ENCODE measurements at places on chromosomes 13 and 19.

DNA sequence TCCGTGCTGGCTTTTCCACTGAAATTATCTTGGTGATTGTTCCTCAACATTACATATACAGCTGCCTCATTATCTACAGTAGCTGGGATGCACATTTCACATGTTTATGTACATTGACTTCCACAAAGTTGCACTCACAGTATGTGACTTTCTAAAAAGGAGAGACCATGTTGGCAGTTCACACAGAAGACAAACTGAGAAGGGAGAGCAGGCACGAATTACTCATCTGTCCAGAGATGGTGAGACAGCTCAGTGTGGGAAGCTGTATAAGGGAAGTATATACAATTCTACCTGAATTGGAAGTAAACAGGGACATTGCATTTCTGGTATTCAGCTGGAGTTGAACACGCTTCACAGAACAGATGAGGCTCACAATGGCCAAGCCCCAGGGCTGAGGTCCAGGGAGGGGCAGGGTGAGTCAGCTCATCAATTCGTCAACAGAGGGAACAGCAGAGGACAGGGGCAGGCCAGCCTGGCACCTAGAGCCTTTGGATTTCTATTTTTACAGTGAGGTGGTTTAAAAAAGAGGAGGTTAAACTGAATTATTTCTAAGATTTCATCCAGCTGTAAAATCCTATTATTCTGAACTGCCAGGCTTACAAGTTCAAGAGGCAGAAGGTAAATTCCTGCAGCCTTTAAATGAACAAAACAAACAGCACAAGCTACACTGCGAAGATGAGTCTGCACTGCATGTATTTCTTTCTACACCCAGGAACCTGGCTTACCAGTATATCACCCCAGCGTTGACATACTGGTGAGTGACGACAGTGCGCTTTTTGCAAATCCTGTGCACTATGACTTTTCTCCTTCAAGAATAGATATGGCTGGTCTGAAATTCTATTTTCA is 9.8 kb downstream of the PARP4 start:
- DNase-seq = no peak

- no peak for DNase-seq
These were observed 307.1 kb upstream of the ZNF507 start for GRCh38 chr19:32038021-32038920.

DNA sequence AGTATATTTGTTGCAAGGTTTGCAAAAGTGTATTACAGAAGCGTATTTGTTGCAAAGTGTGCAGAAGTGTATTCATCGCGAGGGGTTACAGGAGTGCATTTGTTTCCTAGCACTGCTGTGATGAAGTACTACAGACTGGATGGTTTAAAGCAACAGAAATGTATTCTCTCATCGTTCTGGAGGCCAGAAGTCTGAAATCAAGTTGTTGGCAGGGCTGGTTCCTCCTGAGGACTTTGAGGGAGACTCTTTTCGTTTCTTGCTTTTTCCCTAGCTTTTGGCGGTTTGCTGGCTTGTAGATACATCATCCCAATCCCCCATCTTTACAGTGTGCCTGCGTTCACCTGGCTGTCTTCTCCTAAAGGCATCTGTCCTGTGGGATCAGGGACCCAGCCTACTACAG is 127.9 kb upstream of the USP29 start:
- no peak for DNase-seq

- DNase-seq = no peak
These were observed 11.9 kb downstream of the SACS start for GRCh38 chr13:23421596-23421995.

GRCh38 chr13:67946131-67946530 is 716.0 kb upstream of the PCDH9 start:
- DNase-seq = no peak

DNA sequence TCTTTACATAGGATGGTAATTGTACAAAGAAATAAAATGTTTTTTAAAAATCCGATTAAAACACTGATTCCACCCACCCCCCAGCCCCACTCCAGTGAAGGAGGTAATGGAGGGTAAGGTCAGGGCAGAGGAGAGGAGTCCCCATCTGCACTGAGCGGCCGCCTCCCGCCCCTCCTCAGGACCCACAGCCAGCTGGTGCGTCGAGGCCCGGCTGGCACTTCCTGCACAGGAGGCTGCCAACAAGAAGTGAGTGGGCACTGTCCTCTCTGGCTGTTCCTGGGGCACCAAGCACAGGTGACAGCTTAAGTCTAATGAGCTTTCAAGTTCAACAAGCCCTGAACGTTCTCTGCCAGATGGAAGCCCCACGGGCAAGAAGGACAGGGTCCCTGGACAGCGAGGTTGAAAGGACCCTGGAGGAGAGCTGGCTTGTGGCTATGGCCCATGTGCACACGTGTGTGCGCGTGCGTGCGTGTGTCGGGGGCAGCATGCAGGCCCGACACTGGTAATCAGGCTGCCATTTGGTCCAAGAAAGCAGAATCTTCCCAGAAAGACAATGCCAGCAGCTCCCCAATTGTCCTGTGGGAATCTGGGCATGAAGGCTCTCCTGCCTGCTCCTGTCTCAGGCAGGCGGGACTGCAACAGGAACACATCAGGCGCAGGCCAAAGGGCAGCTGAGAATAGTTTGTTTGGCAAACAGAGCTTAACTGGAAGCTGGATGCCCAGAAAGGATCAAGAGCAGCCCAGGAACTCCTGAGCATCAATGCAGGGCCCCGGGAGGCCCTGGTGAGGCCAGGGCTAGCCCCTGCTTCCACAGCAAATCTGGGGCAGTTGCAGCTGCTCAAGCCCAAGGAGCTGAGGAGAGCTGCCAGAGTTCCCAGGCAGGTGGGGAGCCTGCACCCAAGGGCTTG is 15.1 kb upstream of the EPHX3 start:
- no peak for DNase-seq

- peak; percentile 56 for DNase-seq
These were observed 112.1 kb downstream of the ZIC5 start for GRCh38 chr13:99859178-99860177.

DNA sequence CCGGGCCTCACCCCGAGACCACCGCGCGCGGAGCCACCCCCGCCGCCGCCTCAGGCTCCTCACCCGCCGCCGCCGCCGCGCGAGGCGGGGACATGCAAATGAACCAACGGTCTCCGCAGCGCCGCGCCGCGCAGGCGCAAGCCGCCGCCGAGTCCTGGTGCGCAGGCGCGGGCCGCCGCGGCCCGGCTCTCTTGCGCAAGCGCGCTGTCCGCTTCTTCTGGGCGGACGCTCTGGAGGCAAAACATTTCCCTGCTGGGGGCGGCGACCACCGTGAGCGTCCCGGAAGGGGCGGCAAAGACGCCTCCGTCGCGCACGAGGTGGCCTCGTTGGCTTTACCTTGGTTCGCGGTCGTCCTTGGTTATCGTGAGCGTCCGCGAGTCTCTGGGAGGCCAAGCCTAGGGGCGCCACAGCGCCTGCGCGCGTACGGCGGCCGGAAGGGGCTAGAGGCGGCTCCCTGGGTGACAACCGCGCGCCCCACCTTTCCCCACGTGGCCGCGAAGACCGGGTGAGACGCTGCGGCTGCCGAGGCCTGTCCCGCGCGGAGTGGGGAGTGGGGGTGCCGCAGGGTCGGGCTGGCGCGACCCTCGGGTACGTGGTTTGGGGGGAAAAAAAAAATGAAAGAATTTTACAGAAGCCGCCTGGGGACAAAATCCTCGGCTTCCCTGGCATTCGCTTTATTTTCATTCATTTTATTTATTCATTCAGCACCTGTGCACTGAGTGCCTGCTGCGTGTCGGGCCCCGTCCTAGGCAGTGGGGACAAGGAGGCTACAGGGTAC is at the start of the genes ARMC6 and SUGP2:
TSS of gene ARMC6 (plus strand) at position 178 of the 778 bp plus-strand sequence. CDS start 607 bp downstream, outside the sequence.
TSS of gene SUGP2 (minus strand) at position 92 of the 778 bp plus-strand sequence. CDS start 2,446 bp downstream, outside the sequence.
- peak; percentile 83 for DNase-seq

DNA sequence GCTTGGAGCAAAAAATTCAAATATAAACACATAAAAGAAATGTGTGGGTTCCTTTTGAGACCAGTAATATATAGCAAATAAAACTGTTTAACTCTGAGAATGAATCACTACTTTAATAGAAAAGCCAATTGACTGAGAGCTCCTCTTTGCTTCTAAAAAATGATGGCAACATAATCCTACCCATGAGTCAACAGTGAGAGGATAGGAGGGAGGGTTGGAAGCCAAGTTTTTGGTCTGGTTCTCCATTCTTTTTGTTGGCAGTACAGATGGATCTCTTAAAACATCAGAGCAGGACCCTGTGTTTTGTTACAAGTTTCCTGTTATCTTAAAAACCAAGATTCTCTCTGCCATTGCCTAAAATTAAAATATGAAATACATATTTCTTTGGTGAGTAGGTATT is 50.0 kb upstream of the POSTN start:
- DNase-seq = no peak

Measured in stimulated activated CD4-positive, alpha-beta T cell treated with anti-CD3 and anti-CD28 coated beads, TNF-alpha, amount 100 ng/mL, for 48 hours (primary cell).